Activated CD4-positive, alpha-beta T cell treated with anti-CD3 and anti-CD28 coated beads, Interleukin-2, amount 50 U/mL, for 4 hours (primary cell): ENCODE measurements at places on chromosomes 3 and 15.

DNA sequence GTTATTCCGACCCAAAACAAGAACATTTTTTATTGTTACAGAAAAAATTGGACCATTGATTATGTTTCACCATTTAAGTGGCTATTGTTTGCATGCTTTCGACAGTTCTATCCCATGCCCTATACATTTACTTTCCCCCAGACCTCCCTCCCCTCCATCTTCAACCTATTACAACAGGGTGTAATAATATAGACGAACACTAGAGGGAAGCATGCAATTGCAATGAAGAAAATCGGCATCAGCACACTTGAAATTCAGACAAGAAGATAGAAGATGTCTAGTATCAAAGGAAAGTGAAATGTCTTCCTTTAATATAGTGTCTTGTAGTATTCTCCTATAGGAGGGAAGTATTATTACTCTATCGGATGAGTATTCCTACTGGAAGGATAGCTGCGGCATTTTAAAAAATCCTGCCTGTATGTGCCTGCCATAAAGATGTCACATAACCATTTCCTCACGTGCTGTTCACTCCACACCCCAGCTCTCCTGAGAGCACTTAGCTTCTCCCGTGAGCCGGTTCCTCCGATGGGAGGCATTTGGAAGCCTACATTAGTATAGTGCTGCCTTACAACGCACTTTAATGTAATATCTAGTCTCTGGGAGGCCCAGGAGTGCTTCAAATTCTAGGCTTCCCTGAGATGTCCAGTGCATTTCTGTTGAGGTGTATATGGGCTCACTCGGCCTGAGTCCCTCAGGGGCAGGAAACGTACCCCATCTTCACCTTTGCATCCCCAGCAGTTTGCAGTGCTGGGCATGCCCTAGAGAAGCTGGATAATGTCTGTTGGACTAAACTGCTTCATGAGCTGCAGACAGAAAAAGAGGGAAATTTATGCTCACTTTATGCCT is 17.8 kb upstream of the ERICH6 start:
- no peak for DNase-seq

DNA sequence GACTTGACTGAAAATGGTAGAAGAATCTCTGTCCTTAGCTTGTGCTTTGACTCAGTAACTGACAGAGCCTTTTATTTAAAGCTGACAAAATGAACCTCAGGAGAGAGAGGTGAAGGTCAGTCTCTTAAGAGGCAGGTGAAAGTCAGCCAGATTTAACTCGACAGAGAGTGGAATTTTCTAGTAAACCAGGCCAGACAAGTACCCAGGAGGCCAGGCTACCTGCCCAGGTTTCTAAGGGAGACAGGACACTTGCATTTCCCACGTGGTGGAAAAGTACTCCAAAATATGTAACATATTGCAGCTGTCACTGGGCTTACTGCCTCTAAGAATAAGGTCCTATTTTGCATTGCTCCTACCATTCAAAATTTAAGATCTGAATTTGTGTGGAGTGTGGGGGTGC is 167.9 kb downstream of the FMN1 start:
- DNase-seq: no peak

GRCh38 chr3:157098121-157098822 is 61.7 kb downstream of the CCNL1 start:
- DNase-seq: no peak

DNA sequence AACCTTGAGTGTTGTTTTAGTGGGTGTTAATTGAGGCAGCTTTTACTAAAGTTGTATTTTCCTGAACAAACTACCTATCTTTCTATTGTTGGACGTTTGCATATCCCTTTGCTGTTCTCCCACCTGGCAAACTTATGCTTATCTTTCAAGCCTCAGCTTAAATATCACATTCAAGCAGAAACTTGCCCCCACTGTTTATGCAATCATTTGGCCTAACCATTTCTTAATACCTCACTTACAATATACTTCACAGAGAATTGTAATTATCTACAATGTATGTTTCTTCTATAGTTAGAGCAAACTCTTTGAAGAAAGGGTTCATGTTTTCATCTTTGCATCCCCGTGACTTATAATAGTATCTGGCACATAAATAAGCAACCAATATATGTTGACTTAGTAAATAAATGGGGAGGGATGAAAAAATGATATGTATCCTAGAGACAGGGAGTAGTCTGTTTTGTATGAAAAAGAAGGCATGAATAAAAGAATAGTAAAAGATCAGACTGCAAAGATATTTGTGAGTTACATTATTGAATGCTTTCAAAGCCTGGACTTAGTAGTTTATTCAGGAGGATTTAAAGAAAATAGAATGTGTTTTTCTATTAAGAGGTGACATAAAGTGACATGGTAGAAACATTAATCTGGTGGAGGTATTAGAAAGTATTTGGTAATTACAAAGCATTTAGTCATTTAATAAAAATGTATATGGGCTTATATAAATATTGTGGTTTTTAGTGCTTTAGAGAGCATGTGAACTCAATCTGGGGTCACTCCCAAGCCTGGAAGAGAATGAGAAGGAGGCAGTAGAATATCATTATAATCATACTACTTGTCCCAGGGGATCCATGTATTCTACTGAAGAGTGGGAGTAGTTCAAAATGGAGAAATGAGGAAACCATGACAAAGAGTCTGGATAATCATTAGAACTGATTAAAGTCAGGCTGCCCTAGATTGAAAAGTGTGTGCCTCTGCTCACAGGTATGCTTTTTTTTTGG is 60.0 kb upstream of the DCBLD2 start:
- no peak for DNase-seq

GRCh38 chr15:66711862-66712261 is 9.8 kb downstream of the SMAD6 start:
- DNase-seq: no peak

- DNase-seq: no peak
These were observed 83.7 kb downstream of the TRAK1 start for GRCh38 chr3:42174679-42175385.

DNA sequence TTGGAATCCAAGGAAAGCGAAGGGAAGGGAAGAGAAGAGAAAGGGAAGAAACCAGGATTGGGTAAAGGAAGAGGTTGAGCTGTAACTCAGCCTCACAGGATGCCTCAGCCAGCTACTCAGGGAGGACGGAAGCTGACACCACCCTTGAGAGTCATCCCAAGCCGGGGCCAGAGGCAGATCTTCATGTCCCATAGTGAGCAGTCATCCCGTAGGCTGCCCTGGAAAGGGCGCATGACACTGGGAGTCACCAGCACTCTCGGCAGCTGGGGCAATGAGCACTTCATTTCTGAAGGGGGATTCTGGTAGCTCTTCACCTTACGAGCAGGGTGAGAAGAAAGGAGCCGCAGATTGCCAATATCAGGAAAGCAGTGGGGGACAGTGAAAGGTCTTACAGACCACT is 60.1 kb upstream of the PCSK6 start:
- no peak for DNase-seq

- no peak for DNase-seq
These were observed 166.1 kb downstream of the SSR3 start for GRCh38 chr3:156388497-156389448.

DNA sequence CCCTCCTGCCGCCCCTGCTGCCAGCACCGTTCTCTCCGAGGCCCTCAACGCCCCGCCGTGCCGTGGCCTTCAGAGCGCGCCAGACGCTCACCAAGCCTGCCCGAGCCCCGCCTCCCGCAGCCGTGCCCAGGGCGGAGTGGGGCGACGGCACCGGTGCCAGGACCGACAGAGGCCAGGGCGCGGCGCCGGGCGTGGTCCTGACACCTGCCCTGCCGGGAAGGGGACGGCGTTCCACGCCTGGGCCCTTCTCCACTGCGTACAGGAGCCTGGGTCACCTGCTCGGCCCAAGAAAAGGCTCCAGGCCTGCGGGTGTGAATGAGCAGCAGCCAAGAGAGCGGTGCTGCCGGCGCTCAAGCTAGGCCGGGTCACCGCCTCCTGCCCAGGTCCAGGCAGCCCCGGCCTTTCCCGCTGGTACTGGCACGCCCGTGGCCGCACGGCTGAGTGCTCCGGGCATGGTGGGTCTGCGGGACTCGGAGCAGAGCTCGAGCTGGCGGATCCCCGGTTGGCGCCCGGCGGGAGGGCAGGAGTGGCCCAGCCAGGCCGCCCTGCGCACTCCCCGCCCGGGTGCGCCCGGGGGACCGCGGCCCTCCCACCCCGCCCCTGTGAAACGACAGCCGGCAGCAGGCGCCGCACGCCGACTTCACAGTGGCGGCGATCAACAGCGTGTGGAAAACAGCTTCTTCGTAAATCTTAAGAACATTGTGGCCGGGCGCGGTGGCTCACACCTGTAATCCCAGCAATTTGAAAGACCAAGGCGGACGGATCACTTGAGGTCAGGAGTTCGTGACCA is 4.2 kb downstream of the OCA2 start:
- DNase-seq: no peak

GRCh38 chr3:189143771-189144170 is 28.0 kb upstream of the TPRG1 start:
- no peak for DNase-seq

GRCh38 chr3:195069501-195070251 is 201.3 kb downstream of the XXYLT1 start:
- no peak for DNase-seq

GRCh38 chr3:109920749-109921148 is 583.4 kb upstream of the DPPA4 start:
- DNase-seq: no peak

GRCh38 chr3:45607790-45608189 is 13.2 kb downstream of the LIMD1 start:
- DNase-seq: no peak

DNA sequence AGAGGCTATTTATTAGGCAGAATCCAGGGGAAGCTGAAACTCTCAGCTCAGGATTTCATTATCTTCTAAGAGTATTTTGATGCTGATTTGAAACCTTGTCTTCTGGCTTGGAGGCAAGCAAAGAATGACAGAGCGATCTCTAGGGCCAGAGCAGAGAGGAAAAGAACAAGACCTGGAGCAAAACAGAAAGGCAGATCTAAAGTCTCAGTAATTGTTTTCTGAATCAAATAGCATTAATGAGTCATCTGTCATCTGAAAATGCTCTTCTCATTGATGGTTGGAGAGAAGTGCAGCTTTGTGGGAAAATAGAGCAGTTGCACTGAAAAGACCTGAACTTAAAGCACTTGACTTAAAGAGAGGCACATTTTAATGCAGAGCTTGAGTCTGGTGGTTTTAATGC is 385.9 kb downstream of the RAP2B start:
- no peak for DNase-seq

DNA sequence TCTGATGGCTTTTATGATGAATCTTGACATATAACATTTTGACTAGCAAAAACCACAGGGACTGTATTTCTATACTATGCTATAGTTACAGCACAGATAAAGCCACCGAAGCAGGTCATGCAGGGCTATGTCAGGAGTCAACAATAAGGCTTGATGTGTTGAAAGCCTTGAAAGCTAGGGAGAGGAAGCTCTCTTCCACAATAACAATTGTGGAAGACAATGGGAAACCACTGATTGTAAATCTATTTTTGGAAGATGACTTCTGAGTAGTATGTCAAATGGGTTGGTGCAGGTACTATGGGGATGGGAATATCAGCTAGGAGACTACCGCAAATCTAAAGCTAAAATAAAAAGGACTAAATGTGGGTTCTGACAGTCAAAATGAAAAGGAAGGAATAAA is 4.0 kb upstream of the AQR start:
- no peak for DNase-seq

- DNase-seq: no peak
These were observed 13.5 kb upstream of the FAM3D start for GRCh38 chr3:58679974-58680666.

DNA sequence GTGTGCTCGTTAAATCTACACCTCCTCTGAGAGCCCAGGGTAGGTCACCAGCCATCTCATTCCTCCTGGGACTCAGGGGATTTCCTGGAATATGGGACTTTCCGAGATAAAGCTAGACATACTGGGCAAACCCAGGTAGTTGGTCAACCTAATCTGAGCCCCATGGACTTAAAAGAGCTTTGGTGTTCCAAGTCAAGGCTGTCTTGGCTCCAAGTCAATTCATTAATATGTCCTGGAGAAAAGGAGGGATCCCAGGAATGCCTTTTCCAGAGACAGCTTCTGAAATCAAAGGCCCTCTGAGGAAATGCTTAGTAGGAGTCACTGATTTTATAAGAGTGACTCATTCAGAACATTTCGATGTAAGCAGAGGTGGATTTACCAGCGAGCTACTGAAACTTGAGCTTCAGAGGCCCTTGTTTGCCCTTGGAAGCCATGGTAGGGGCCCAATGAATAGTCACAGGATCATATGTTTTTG is 137.3 kb upstream of the UBE2E1 start:
- no peak for DNase-seq

DNA sequence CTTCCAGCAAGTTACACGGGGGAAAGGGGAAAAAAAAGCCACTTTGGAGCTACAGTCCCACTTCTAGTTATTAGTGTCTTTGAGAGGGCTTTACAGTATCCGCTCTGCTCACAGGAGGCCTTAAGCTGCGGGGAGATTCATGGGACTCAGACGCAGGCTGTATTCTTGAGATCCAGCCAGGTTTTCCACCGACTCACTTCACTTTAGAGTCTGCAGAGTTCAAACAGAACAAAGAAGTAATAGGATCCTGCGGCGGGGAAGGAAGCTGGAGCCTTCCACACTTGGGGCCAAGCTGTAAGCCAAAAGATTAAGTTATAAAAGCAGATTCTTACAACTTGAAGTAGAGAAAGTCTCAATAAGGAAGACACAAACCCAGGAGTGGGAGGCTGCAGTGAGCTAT is 60.2 kb upstream of the FAM174B start:
- DNase-seq: no peak

DNA sequence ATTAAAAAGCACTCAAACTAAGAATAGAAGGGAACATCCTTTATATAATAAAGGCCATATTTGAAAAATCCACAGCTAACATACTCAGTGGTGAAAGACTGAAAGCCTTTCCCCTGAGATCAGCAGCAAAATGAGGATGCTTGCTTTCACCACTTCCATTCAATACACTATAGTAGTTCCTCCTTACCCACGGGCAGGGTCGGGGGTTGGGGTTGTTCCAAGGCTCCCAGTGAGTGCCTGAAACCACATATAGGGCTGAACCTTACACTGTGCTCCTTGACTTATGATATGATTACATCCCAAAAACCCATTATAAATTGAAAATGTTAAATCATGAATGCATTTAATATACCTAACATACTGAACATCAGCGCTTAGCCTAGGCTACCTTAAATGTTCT is 37.7 kb downstream of the ALDH1L1 start:
- DNase-seq: no peak

DNA sequence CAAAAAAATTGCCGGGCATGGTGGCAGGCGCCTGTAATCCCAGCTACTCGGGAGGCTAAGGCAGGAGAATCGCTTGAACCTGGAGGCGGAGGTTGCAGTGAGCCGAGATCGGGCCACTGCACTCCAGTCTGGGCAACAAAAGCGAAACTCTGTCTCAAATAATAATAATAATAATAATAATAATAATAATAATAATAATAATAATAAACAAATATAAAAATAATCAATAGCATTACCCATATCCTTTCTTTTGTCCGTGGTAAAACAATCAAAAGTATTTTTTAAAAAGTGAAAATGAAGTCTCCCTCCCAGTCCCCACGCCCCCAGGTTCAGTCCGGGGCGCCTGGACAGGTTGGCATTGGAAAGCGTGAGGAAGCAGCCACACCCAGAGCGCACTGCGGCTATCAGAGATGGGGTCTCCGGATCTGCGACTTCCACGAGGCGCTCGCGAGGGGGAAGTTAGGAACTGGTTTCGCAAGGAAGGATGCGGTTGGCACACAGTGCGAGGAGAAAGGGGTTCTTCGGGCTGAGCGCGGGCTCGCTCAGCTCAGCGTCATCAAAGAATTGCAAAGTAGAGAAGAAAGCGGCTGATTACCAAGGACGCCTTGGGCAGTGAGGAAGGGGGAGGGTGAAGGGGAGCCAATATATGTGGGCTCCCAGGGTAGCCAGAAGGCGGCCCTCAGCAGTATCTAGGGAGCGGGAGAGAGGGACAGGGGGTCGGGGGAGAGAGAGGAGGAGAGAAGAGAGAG is 69.5 kb upstream of the EPHB3 start:
- DNase-seq: no peak

- DNase-seq: no peak
These were observed 277.2 kb downstream of the TBL1XR1 start for GRCh38 chr3:176919836-176920765.
